CD4-positive, CD25-positive, alpha-beta regulatory T cell (primary cell): ENCODE measurements at places on chromosomes 6 and 20. TPM values are rescaled to one million over a fixed set of nuclear protein-coding genes. Genes with fewer than 3 reads are reported as not detected.

- DNase-seq = no peak
These were observed 68.5 kb downstream of the FOXC1 start for GRCh38 chr6:1678201-1678600.

- no peak for DNase-seq
These were observed 40.6 kb upstream of the NFATC2 start for GRCh38 chr20:51583073-51583472.

- no peak for DNase-seq
These were observed 406.4 kb downstream of the QKI start for GRCh38 chr6:163820745-163821458.

DNA sequence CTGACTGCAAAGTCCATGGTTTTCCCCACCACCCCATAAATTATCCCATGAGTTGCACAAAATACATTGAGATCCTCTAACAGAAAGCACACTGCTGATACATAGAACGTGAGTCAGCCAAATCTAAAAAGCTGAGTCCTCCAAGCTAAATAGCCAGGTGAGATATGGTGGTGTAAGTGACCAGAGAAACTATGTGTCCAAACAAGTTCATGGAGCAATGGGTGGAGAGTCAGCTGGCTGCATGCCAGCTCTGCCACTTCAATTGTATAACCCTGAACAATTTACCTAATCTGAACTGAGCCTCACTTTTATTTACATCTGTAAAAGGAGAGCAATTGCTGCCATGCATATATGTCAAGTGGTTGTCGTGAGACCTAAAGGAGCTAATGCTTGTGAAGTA is 9.7 kb downstream of the SNAP25 start:
- DNase-seq = no peak

- DNase-seq = no peak
These were observed 15.5 kb downstream of the SCUBE3 start for GRCh38 chr6:35229304-35229703.

DNA sequence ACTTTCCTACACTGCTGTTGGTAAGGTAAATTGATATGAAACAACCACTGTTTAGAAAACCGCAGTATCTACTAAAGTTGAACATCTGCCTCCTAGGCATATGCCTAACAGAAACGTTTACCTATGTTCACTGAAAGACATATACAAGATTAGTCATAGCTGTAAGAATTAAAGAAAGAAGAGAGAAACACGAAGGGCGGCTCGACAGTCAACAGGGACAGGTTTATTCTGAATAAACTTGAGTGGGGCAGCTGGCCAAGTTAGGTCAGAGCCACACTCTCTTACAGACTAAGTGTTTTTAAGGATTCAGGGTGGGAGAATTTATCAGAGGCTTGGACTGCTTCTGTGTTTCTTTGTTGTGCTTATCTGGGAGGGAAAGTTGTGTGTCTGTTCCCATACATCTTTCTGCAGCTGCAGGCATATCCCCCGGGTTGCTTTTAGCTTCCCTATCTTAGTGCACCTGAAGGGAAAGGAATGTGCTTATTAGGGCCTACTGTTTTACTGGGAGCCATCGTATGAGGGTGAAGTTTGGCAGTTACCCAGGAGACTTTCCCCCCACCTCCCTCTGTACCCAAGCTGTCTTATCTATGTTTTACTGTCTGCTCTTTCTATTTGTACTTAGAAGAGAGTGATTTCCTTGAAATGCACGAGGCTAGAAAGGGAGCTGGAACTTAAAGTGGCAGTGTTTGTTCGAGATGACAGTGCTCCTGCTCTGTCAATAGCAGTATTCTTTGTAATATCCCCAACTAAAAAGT is 20.4 kb downstream of the PROCR start:
- DNase-seq = no peak

DNA sequence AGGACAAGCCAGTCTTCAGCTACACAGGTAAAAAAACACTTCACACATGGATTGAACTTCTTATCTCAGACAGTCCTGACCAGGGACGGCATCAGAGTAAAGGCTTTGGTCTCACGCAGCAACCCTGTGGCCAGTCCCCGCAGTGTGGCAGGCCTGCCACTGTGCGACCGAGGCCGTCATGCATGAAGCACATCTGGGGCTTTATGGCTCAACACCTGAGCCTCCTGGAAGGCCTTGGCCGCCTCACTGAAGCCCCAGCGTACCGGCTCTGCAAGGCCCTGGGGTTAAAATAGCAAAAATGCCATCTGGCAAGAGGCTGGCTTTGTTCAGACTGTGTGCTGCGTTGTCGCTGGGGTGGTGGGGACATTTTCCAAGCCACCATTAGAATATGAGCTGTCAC is 32.8 kb downstream of the TBC1D7 start:
- no peak for DNase-seq

GRCh38 chr6:148959008-148959407 is 212.2 kb downstream of the UST start:
- no peak for DNase-seq

DNA sequence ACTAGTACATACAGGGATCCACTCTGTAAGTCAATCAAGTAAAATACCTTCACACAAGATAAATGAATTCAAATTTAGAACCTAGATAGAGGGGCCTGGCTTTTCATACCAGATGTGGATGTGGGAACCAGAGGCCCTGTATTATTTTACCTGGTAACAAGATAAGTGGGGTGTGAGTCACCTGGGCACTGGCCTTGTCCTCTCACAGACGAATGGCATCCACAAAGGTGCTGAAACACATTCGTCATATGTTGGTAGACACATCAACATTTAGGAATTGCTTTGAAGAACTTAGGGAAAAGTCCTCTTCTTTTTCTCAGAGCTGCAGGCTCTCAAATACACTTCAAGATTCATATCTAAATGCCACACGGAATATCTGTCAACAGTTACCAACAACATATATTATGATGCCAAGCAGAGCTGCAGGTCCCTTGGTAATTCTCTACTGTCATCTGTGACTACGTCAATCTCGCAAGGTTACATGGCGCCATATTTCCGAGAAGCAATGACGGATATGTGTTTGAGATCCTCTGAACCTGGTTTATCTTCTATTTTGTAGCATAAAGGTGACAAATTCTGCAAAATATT is 618.6 kb downstream of the EPM2A start:
- no peak for DNase-seq

GRCh38 chr20:14444106-14444505 is 106.7 kb upstream of the FLRT3 start:
- DNase-seq = no peak

GRCh38 chr6:161373905-161374451 is 100.1 kb upstream of the AGPAT4 start:
- peak; percentile 29 for DNase-seq

DNA sequence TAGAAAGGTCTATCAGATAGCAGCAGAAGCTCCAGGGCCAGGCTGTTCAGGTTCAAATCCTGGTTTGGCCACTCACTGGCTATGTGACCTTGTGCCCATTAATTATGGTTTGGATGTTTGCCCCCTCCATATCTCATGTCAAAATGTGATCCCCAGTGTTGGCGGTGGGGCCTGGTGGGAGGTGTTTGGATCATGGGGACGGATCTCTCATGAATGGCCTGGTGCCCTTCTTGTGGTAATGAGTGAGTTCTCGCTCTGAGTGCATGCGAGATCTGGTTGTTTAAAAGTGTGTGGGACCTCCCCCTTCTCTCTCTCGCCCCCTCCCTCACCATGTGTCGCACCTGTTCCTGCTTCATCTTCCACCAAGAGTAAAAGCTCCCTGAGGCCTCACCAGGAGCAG is 240.9 kb downstream of the LRFN2 start:
- DNase-seq = no peak

DNA sequence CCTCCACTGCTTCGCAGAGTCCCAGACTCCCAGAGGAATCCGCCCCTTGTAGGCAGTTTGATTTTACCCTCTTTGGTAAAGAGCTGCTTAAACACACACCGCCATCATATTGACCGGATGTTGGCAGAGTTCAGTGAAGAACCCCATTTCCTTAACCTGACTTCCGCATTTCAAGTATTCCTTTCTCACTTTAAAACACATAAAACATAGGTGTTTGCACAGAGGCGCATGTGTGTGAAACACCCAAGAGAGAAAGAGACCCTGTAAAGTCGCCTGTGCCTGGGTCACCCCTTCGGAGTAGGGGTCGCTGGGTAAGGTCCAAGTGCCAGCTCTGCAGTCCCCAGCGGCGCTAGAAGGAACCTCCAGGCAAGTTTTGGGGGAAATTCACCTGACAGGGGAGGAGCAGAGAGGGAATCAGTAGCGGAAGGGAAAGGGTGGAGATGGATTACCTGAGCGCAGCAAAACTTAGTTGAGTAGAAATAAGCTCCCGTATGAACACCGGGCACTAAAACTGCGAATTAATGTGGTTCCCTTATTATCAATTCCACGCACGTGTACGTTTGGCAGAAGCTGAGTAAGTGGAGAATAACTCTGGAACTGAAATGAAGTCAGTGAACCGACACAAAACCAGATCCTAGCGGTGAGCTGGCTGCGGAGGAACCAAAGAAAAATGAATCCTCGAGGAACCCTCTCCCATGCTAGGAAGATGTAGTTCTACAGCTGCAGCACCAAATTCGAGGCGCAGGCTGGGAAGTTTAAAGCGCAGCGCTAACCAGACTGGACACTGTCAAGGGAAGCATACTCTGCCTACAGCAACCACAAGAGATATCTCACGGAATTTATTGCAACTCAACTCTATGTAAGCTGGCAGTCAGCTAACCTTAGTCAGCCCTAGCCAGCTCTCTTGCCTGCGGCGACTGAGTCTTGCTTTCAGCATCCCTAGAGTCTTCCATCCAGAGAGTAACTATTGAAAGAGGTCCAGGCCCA is 3.5 kb upstream of the HTR1B start:
- DNase-seq = no peak

DNA sequence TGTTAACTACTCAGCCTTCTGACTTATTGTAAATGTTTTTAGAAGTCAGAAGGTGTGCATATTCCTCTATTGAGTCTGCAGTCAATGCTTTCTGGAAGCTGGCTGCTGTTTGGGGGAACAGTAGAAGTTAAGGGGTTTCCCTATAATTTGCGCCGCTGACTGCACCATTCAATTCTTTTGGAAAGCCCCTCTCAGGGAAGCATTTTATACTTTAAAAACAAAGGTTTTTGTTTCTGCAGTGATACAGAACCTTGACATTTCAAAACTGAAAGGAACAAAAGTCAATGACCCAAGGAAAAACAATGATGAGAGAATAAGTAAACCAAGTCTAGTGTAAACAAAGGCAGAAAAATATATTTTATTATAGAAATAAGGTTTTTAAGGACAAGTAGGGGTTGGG is 120.8 kb upstream of the TNFAIP3 start:
- no peak for DNase-seq

GRCh38 chr6:98824902-98825599 is 9.3 kb upstream of the POU3F2 start:
- no peak for DNase-seq

GRCh38 chr6:55496201-55496600 is 82.8 kb downstream of the HMGCLL1 start:
- DNase-seq = no peak

GRCh38 chr6:7154341-7155139 is 46.8 kb downstream of the RREB1 start:
- peak; percentile 36 for DNase-seq

- no peak for DNase-seq
These were observed 73.8 kb upstream of the KCNG1 start for GRCh38 chr20:51096582-51097267.

- no peak for DNase-seq
These were observed 141.5 kb upstream of the PDE10A start for GRCh38 chr6:165804331-165805066.

DNA sequence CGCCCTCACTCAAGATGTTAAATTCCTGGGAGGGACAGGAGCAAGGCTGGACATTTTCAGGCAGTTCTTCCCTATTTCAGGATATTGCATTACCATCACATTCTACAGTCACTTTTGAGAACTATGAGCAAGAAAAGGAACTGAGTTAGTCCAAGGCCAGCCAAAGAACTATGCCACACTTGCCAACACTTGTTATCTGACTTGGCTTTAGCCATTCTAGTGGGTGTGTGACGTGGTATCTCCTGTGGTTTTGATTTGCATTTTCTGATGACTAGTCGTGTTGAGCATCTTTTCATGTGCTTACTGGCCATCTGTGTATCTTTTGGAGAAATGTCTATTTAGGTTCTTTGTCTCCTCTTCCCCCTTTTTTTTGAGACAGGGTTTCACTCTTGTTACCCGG is 12.0 kb downstream of the XRN2 start:
- no peak for DNase-seq

DNA sequence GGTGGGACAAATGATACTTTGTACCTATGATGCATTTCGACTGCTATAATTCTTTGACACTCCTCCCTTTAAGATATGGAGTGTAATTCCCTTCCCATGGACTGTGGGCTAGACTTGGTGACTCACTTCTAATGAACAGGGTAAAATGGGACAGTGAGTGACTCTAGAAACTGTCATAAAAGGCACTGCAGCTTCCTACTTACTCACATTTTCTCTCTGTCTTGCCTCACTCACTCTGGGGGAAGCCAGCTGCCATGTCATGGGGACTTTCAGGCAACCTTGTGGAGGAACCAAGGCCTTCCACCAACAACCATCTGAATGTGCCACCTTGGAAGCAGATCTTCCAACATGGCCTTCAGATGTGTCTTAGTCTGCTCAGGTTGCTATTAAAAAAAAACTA is 12.9 kb upstream of the GFOD1 start:
- no peak for DNase-seq

The C2 gene
- 1.3 TPM for total RNA-seq

The TPD52L1 gene
- not detected for total RNA-seq

The TREM2 gene
- not detected for total RNA-seq

The LGSN gene
- 0.25 TPM for total RNA-seq

The MATN4 gene
- not detected for total RNA-seq

The RIPOR3 gene
- 0.69 TPM for total RNA-seq
